ENCODE measurements at places on chromosomes 4 and X. TPM values are rescaled to one million over a fixed set of nuclear protein-coding genes. Genes with fewer than 3 reads are reported as not detected.

The UGT2B15 gene
- total RNA-seq, result not detected

The COX18 gene
- 14.5 TPM for total RNA-seq

The MED28 gene
- 11.4 TPM for total RNA-seq

The CACNA1F gene
- total RNA-seq, result not detected

The CT45A3 gene
- total RNA-seq, result not detected

The ANK2 gene
- total RNA-seq, result 200 TPM

GRCh38 chrX:37350034-37350365, 836 bp downstream of the PRRG1 start:
- peak; percentile 41 for DNase-seq

- DNase-seq, result no peak
Measured at GRCh38 chr4:169998981-169999380, 27.2 kb downstream of the MFAP3L start.

DNA sequence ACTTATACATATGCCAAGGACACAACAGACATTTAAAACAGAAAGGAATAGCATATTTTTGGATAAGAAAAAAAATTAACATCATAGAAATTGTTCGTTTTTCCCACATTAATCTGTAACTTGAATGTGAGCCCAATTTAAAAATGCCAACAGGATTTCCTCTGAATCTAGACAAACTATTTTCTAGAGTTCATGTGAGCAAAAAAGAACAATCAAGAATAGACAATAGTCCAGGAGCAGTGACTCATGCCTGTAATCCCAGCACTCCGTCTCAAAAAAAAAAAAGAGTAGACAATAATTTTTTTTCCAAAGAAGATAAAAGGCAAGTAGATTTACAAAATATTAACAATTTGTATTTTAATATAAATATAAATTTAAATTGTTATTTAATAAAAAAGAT, 73.7 kb upstream of the DUSP21 start:
- peak; percentile 30 for DNase-seq

GRCh38 chr4:116724249-116724648, 361.1 kb downstream of the TRAM1L1 start:
- no peak for DNase-seq

GRCh38 chr4:139018501-139018900, 2.9 kb downstream of the NOCT start:
- no peak for DNase-seq

DNA sequence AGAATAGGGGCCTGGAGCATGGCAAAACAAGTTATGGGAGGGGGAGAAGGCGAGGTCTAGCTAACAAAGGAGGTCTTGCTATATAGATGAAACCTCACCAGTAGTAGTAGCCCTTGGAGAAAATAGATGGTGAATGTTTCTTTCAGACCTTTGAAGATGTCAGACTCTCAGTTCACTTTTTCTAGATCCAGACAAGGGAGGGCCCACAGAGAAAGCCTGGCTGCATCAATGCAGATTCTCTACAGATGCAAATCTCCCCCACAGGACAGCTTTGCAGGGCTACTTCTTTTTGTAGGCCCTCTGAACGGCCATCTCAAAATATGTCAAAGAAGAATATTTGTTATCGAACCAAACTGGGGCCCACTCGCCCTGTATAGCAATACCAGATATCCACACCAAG, 159.7 kb downstream of the ANK2 start:
- DNase-seq, result no peak

Measured in fibroblast of the aortic adventitia (primary cell).